ENCODE measurements at places on chromosomes 1 and 21.
A peak's percentile ranks its signal among the peaks of the same experiment; 100 is the strongest.

DNA sequence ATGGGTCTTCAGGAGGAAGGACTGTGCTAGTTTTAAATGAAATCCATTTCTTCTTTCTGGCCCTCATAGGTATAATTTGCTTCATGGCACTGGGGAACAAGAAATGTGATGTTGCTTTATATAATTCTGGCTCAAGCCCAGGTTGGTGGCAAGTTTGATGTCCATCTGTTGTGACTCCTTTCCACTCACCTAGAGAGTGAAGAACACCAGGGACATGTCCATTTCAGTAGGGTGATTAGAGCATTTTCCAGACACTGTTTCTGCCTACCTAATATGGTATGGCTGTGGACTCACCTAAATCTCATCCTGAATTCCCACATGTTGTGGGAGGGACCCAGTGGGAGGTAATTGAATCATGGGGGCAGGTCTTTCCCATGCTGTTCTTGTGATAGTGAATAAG is 278.1 kb downstream of the LMX1A start:
- DNase-seq, result no peak

DNA sequence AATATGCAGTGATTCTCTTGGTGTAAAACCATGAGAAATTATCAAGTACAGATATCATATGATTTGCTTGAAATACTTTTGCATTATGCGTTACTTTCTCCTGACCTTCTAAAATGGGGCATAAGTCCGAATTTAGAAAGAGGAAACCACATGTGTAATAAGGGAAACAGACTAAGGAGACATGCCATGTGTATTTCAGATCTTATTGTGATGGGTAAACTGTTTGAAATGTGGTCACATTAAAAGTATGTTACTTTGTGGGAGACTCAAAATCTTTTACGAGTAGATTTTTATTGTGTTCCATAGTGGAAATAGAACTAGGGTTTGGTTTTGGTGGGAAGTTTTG is 173.0 kb downstream of the NFIA start:
- DNase-seq, result no peak

DNA sequence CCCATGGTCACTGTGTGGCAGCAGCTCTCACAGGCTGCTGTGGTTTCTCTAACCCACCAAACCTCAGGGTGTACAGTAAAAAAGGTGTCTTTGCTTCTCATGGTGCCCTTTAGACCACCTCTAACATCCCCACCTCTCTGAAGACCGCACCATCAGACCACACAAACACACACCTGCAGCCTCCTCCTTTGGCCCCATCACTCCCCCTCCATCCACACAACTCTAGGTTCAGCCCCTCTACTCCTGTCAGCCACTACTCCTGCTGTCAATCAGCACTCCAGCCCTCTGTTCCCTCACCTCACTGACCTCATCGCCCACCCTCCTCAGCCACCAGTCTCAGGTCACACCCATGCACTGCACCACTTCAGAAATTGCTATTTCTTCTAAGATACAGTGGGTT is 7.5 kb downstream of the ZNF692 start:
- peak; percentile 53 for DNase-seq

DNA sequence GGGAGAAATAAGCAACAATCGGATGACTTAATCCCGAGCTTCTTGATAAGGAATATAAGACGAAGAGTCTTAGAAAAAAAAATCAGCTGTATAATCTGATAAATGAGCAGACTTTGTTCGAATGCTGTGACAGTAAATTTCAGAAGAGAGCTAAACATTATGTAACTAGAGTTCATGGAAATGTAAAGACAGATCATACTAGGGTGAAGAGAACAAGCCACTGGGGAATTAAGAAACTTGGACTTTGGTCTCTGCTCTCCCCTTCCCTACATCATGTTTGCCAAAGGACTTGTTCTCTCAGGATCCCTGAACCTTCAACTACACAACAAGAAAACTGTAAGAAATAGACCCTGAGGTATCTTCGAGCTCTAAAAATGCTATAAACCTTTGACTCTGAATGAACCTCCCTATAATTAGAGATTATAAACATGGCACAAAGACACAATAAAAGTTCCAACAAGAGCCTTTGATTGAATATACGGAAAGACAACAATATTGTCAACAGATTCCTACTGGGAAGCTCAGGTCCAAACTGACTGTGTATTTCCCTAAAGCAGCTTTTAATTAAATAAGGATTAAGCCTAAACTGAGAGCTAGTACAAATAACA is 27.5 kb downstream of the FRRS1 start:
- no peak for DNase-seq

GRCh38 chr1:219465212-219466093 is 147.5 kb downstream of the ZC3H11B start:
- DNase-seq, result no peak

GRCh38 chr1:181083842-181084605 is 4.5 kb upstream of the IER5 start:
- DNase-seq, result peak; percentile 58

DNA sequence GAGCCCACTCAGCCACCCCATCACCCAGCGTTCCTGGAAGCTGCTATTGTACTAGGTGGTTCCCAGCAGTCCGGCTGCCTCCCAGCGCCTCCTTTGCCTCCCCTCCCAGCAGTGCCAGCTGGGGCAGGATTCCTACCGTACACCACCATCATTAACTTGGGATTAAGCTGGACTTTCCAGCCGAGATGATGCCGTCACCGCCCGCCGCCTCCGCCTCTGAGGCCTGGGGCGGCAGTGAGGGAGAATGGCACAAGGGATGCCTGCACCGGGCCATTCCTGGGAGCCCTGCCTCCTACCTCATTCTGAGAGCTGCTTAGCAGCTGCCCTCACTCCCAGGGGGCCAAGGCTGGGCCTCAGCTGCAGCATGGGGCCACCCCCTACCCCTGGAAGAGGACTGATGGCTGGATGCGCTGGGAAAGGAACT is 13.2 kb downstream of the CNTN2 start:
- DNase-seq, result no peak

DNA sequence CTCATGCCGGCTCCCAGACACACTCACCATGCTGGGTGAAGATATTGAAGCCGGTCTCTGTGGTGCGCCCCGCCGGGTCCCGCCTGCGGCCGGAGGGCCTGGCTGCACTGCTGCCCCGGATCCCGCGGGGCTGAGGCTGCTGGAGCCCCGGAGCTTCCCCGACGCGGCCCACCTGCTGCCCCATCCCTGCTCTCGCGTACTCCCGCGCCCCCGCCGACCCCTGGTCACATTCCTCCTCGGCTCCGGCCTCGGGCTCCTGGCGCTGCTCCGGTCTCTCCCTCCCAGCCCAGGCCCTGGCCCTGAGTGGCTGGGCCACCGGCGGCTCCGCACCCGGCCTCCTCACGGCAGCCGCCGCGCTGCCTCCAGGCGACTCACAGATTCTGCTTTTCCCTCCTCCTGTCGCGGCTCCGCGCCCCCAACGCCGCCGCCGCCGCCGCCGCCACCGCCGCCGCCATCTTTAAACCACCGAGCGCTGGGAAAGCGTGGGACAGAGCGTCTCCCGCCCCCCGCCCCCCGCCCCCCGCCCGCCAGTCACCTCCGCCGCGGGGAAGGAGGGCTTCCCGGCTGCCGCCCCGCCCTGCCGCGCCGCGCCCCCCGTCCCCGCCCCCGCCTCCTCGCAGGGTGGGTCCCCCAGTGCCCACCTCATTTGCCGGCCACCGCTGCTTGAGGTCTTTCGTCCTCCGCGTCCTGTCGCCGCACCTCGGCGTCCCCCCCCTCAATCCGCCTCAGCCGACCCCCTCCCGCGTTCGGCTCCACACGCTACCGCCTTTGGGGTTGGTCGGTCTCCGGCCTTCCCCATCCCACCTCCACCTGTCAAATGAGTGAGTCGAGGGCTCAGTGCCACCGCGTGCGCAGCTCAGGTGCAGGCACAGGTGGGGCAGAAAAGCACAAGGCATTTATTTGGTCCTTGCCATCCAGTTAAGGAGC is at the start of gene ABL2:
ABL2 (minus strand) TSS at position 464 of the 927 bp plus-strand sequence; CDS start at position 184, 280 bp downstream.
- DNase-seq, result peak; percentile 57

GRCh38 chr1:198639671-198640143 is 867 bp downstream of the PTPRC start:
- no peak for DNase-seq

- no peak for DNase-seq
Observed at GRCh38 chr1:85406887-85407533, 57.9 kb downstream of the DDAH1 start.

- no peak for DNase-seq
Observed at GRCh38 chr1:155226910-155227260, 18.4 kb downstream of the MTX1 start.

DNA sequence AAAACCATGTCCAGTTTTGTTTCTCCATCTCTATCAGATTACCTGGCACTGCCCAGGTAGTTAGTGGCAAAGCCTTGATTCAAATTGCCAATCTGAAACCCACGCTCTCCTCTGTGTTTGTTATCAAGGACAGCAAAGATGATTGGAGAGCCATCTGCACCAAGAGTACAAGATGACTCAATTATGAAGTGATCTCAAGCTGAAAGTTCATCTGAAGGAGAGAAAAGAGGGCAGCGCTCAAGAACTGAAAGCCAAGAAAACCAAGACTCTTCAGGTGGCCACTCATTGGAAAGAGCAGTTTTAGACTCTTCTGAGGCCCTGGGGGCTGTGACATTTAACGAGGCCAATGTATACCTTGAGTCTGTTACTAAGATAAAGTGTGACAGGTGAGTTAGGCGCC is 13.8 kb downstream of the RXRG start:
- DNase-seq, result no peak

DNA sequence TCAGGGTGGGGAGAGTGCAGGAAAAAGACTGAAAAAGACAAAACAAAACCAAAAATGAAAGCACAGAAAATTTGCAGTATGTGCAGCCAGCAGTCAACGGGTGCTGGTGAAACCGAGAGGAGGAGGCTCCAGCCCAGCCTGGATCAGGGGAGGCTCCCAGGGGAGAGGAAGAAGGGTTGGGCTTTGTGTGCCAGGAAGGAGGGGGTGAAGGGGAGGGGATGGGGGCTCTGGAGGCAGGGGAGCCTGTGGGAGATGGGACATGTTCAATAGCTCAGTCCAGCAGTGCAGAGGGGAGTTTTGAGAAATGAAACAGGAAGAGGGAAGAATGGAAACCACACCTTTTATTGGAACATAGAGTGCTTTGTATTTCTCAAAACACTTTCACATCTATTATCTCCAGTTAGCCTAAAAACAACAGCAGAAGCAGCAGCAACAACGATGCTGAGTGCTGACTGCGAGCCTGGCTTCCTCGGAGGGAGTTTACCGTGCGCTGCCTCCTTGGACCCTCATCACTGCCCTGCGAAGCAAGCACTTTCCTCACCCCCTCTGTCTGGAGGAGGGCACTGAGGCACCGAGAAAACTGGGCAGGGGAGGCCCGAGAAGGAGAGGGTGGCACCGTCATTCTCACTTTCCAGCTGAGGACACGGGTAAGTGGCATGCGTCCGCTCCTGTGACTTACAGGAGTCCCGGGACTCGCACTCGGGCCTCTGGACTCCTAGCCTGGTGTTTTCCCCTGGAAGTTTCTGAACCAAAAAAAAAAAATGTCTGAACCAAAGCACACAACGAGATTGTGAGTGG is 62.9 kb downstream of the MDM4 start:
- no peak for DNase-seq

DNA sequence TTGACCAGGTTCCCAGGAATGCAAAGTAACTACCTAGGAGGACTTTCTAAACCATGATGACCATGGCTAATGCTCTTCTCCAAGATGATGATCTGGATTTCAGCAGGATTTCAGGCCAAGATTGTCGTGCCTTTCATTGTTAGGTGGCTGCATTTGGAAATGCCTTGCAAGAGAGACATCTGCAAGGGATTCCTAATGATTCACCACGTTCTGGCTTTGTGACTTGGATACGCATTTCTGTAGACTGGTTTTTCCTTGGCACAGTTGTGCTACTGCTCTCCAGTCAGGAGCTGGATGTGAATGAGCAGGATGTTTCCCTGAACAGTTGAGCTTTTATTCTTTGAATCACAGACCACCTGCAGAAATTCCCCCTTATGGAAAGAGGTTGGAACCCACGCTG is 212.4 kb downstream of the BACH1 start:
- no peak for DNase-seq

DNA sequence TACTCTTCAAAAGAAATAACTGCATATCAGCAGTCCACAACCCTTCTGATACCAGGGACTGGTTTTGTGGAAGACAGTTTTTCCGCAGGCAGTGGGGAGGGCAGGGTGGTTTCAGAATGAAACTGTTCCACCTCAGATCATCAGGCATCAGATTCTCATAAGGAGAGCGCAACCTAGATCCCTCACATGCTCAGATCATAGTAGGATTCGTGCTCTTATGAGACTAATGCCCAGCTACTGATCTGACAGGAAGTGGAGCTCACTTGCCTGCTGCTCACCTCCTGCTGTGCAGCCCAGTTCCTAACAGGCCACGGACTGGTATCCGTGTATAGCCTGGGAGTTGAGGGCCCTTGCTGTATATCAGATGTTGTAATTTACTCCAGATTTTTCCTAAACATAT is 11.5 kb downstream of the RO60 start:
- no peak for DNase-seq

- no peak for DNase-seq
Observed at GRCh38 chr1:112889052-112889768, 66.8 kb downstream of the SLC16A1 start.

GRCh38 chr1:230228236-230228897 is 161.3 kb downstream of the GALNT2 start:
- no peak for DNase-seq

DNA sequence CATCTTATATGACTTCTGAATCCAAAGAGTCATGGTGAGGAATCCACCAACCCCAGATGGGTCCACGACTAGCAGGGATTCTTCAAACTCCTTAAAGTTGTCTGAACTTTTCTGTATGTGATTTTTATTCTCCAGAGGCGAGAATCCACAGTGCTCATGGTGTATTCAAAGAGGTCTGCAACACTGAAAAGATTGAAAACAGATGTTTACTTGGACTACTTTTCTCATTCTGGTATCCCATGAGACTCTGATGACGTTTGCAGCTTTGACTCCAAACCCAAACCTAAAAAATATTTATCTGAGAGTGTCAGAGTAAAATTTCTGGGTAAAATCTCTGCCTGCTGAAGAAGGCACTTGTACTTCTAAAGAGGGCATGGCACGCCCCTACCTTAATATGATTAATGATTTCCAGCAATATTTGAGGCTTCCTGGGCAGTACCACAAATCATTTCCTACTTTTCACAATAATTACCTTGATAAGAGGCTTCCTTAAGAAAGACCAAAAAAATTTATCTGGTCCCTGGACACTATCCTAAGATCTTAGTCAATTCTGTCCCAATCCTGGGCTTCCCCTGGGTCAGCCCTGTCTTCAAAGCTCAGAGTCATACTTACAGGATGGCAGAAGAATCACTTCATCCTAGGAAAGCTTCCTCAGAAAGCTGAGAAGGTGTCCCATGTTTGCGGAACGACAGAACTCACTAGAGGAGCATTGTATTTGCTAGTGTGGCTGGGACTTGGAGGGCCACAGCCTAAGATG is 76.5 kb upstream of the MAP10 start:
- no peak for DNase-seq

DNA sequence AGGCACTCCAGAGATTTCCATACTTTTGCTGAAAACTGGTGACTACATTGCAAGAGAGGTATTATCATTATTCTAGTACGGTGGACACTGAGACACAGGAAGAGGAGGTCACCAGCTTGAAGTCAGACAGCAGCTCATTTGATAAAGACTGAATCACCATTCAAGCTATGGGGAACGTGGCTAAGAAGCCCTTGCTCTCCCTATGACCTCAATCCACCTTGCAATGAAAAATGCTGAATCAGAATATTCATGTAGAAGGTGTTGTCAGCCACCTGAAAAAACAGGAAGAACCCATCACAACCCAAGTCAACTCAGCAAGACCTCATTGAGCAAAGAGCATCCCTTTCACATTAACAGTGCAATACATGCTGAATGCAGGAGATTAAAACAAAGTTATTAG is 59.0 kb upstream of the FGGY start:
- no peak for DNase-seq
